Sigmoid colon (tissue), 7 donors: ENCODE measurements at places on chromosomes 6 and 20. TPM values are rescaled to one million over a fixed set of nuclear protein-coding genes. Genes with fewer than 3 reads are reported as not detected.

DNA sequence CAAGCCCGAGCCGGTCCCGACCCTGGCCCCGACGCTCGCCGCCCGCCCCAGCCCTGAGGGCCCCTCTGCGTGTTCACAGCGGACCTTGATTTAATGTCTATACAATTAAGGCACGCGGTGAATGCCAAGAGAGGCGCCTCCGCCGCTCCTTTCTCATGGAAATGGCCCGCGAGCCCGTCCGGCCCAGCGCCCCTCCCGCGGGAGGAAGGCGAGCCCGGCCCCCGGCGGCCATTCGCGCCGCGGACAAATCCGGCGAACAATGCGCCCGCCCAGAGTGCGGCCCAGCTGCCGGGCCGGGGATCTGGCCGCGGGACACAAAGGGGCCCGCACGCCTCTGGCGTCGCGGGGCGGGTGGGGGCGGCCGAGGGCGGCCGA, 37.5 kb downstream of the YTHDF1 start:
- no peak overlapping the region for H3K27ac ChIP-seq
- peak overlapping the region; percentile 13 for H3K4me3 ChIP-seq
- H3K27me3 ChIP-seq, result peaks cover 97% of the 10 kb centered on the region
- H3K4me1 ChIP-seq, result peaks cover 38% of the 10 kb centered on the region
- DNase-seq, result no peak
- H3K36me3 ChIP-seq, result no peaks in the 10 kb centered on the region

GRCh38 chr20:62336329-62336728, 30.8 kb downstream of the LAMA5 start:
- no peaks in the 10 kb centered on the region for H3K4me1 ChIP-seq
- H3K36me3 ChIP-seq, result peaks cover 82% of the 10 kb centered on the region
- no peak overlapping the region for H3K4me3 ChIP-seq

- no peak for DNase-seq
- no peaks in the 10 kb centered on the region for H3K36me3 ChIP-seq
- H3K27me3 ChIP-seq, result no peaks in the 10 kb centered on the region
- H3K27ac ChIP-seq, result no peak overlapping the region
- H3K4me1 ChIP-seq, result no peaks in the 10 kb centered on the region
Measured at GRCh38 chr6:80336911-80337310, 230.4 kb downstream of the BCKDHB start.

- no peak overlapping the region for H3K4me3 ChIP-seq
- H3K4me1 ChIP-seq, result no peaks in the 10 kb centered on the region
- H3K27me3 ChIP-seq, result no peaks in the 10 kb centered on the region
- no peak for DNase-seq
- H3K27ac ChIP-seq, result no peak overlapping the region
Measured at GRCh38 chr6:134249239-134249758, 68.6 kb downstream of the SGK1 start.

DNA sequence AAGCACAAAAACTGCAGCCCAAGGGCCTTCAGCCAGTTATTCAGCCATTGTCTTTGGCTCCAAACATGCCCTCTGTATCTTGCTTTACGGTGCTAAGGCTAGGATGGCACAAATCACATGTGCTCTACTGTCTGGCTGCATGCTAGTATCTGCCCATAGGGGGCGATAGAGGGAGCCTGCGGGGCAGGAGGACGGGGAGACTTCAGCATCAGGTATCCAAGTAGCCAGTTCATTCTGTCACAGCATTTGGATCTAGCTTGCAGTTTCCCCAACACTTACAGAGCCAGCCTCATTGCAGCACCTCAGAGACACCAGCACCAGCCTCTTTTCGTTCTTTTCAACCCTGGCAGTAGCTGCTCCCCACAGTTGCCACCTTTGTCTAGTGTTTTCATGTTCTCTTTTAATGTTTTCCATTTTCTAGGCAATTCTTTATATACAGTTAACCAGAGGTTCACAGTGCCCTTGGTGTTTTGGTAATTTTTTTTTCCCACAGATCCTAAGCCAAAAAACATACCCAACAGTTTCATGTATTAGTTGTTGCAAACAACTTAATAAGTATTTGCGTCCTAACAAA, 705.9 kb downstream of the PTPRT start:
- no peak overlapping the region for H3K4me3 ChIP-seq
- H3K36me3 ChIP-seq, result no peaks in the 10 kb centered on the region
- DNase-seq, result no peak
- no peaks in the 10 kb centered on the region for H3K4me1 ChIP-seq
- H3K27ac ChIP-seq, result no peak overlapping the region

- DNase-seq, result no peak
- H3K4me3 ChIP-seq, result no peak overlapping the region
- no peaks in the 10 kb centered on the region for H3K27me3 ChIP-seq
- peaks cover 14% of the 10 kb centered on the region for H3K4me1 ChIP-seq
- no peaks in the 10 kb centered on the region for H3K36me3 ChIP-seq
- no peak overlapping the region for H3K27ac ChIP-seq
Measured at GRCh38 chr6:14622909-14623505, 505.4 kb downstream of the CD83 start.

DNA sequence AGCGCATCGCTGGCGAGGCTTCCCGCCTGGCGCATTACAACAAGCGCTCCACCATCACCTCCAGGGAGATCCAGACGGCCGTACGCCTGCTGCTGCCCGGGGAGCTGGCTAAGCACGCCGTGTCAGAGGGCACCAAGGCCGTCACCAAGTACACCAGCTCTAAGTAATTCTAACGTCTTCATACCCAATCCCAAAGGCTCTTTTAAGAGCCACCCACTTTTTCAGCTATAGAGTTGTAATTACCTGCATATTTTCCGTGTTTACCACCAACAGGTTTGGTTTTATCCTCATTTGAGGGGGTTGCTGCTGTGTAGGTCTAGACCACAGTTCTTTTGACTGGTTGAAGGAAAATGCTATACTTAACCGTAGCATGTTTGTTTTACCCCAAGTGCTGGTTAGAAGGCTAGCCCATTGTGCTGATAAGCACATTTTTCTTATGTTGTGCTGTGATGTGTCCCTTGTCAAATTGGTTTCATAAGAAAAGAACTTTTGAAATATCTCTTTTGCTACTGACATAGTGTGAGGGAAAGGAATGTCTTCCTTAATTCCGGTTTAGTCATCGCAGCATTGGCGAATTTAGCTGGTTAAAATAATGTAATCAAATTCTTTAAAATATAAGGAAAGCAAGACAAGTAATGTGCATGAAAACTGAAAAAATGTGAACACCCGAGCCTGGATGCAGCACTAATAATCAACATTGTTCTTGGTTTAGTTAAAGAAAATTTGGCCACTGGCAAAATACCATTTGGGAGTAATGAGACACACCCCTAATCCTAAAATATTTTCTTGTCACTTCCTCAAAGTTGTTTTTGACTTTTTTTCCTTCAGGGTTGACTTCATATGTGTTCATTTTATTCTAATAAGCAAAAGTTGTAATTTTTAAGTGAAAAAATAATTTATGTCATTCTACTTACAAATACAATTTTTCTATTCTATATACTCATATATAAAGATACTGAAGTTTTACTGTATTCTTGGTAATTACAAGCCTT, 112.8 kb downstream of the HFE start:
- no peaks in the 10 kb centered on the region for H3K27me3 ChIP-seq
- peak overlapping the region; percentile 68 for H3K4me3 ChIP-seq
- peaks cover 23% of the 10 kb centered on the region for H3K4me1 ChIP-seq
- DNase-seq, result peak; percentile 80
- H3K36me3 ChIP-seq, result no peaks in the 10 kb centered on the region

DNA sequence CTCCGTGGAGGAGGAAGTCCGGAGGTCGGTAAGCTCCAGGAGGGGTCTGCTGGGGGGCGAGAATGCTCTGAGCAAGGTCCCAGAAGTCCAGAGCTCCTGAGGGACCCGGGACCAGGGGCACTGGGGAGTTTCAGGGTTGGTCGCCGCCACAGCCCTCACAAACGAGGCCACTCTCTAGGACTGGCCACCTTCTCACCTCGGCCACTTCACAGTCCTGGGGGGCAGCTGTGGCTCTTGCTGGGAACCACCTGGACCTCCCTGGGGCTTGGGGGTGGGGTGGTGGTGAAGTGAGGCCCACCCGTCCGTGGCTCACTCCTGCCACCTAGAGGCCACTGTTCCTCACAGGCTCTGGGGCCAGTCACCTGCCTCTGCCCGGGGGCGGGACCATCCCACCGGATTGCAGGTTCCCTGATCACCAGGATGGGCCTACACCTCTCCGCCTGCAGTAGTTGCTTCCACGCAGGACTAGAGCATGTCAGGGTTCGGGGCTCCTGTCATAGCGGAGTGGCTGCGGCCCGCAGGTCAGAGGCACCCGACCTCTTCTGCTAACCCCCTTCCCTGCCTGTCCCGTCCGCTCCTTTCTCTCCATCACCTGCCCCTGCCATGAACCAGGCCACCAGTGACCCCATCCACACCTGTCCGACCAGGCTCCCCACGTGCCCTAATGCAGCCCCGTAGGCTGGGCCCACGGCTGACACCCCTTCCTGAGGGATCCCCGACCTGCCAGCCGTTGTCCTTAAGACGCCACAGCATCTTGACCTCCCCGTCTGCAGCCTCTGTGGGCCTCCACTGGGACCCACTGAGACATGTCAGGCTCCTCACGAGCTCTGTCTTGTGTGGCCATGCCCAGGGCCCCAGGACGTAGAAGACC, 5.1 kb upstream of the TCEA2 start:
- no peaks in the 10 kb centered on the region for H3K36me3 ChIP-seq
- peak overlapping the region; percentile 10 for H3K27ac ChIP-seq
- no peak overlapping the region for H3K4me3 ChIP-seq
- DNase-seq, result peak; percentile 82
- H3K27me3 ChIP-seq, result peaks cover 35% of the 10 kb centered on the region
- peaks cover 15% of the 10 kb centered on the region for H3K4me1 ChIP-seq

DNA sequence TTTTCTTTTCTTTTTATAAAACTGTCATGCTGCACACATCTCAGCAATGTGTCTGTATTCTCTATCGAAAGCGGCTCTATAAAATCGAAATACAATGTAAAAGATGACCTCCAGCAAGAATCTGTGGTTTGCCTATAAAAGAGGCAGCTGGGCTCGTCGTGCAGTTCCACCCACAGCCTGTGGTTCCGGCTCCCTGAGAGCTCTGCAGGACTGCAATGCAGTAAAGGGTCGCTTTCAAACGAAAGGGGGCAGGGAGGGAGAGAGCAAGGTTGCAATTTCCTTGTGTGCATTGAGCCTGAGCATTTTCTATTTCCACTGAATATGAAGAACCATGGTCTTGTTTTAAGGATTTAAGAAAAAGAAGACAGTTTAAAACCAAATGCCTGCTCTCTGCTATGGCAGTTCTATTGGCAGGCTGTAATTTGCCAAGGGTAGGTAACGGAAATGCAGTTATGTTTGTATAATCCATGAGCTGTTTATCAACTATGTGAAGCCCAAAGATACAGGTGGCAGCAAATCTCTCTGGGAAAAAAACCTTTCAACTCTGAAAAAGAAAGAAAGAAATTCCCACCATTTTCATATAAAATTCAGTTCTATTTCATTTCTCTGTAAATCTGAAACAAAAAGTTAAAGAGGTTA, 236.5 kb downstream of the HACE1 start:
- no peaks in the 10 kb centered on the region for H3K27me3 ChIP-seq
- no peak overlapping the region for H3K27ac ChIP-seq
- H3K36me3 ChIP-seq, result no peaks in the 10 kb centered on the region
- no peak overlapping the region for H3K4me3 ChIP-seq
- no peaks in the 10 kb centered on the region for H3K4me1 ChIP-seq

- H3K4me3 ChIP-seq, result no peak overlapping the region
- H3K27ac ChIP-seq, result peak overlapping the region; percentile 1
- no peaks in the 10 kb centered on the region for H3K4me1 ChIP-seq
- H3K27me3 ChIP-seq, result no peaks in the 10 kb centered on the region
Measured at GRCh38 chr6:9086331-9086730, 651.0 kb upstream of the SLC35B3 start.

DNA sequence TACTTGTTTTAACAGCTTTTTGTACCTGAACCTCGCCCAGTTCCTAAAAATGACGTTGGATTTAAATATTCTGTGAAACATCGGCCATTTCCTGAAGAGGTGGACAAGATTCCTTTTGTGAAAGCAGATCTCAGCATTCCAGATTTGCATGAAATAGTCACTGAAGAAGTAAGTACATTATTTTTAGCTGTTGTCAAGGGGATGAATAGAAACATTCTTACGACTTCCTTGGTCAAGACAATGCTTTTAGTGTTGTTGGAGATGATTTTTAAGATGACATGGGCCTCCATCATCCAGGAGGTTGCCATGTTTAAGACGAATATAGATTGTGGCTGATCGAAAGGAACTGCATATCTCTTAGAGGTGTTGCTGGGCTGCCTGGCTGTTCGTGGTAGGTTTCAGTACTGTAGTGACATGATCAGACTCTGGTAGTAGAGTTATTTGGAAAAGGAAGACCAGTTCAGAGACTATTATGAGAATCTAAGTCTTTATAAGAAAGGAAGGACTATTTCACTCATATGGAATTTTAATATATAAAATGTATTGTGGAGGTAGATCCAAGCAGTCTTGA, 29.9 kb upstream of the ADIG start:
- peaks cover 100% of the 10 kb centered on the region for H3K36me3 ChIP-seq
- no peaks in the 10 kb centered on the region for H3K4me1 ChIP-seq
- no peak overlapping the region for H3K4me3 ChIP-seq
- H3K27ac ChIP-seq, result no peak overlapping the region

GRCh38 chr6:67887747-67888545, 747.1 kb upstream of the ADGRB3 start:
- no peaks in the 10 kb centered on the region for H3K36me3 ChIP-seq
- H3K27me3 ChIP-seq, result no peaks in the 10 kb centered on the region
- no peak for DNase-seq
- H3K4me1 ChIP-seq, result no peaks in the 10 kb centered on the region
- no peak overlapping the region for H3K4me3 ChIP-seq

DNA sequence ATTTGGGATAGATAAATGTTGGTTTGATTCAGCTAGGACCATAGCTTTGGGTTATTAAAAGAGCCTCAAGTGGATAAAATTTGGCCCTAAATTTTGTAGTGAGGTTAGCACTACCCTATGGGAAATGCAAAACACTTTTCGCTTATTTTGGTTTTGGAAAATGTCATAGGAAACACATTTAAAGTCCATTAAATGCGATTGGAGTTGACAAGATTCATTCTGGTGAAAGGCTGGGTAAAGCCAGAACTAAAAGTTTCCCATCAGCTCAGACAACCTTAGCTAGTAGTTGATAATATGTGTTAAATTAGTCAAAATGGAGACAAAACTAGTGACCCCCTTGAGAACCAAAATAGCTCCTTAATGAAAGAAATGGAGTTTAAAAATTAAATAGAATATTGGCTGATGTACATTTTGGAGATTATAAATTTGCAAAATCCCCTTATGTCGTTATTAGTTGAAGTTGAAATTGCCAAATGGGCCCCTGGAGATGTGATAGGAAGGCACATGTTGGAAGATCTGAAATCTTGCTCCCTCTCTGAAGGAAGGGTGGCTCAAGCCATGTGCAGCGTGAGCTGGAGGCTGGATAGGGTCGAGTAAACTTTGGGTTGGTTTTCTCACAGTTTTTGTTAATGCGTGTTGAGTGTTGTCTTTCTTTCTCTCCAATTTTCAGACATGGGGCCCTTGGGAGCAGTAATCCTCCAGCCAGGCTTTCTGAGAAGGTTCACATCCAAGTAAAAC, 72.8 kb downstream of the CD83 start:
- no peak overlapping the region for H3K4me3 ChIP-seq
- H3K4me1 ChIP-seq, result no peaks in the 10 kb centered on the region
- H3K27me3 ChIP-seq, result no peaks in the 10 kb centered on the region
- H3K36me3 ChIP-seq, result no peaks in the 10 kb centered on the region
- no peak overlapping the region for H3K27ac ChIP-seq

The TRIM31 gene
- not detected for total RNA-seq

The TPBG gene
- 6.1 TPM for total RNA-seq

The ATP9A gene
- 34.3 TPM for total RNA-seq

The LRRC73 gene
- 1.1 TPM for total RNA-seq

The MOG gene
- not detected for total RNA-seq
